GM23248 (cell line): ENCODE measurements at places on chromosomes 13 and 19. TPM values are rescaled to one million over a fixed set of nuclear protein-coding genes. Genes with fewer than 3 reads are reported as not detected.

The B9D2 gene
- 8.1 and 9.6 TPM in 2 replicates for total RNA-seq

GRCh38 chr19:524062-524674, 7.4 kb upstream of the CDC34 start:
- H3K36me3 ChIP-seq = no peaks in the 10 kb centered on the region
- H3K27me3 ChIP-seq = no peaks in the 10 kb centered on the region
- H3K27ac ChIP-seq = no peak overlapping the region
- H3K4me3 ChIP-seq = no peak overlapping the region
- peak; percentile 58 for DNase-seq
- H3K4me1 ChIP-seq = no peaks in the 10 kb centered on the region

- 0 out of 2 replicates have a peak, but pooled peaks cover 3% of the 10 kb centered on the region for H3K27me3 ChIP-seq
- no peak overlapping the region for H3K4me3 ChIP-seq
- H3K27ac ChIP-seq = no peak overlapping the region
- DNase-seq = peak; percentile 54
- peaks cover 5% of the 10 kb centered on the region; the same call in 1 of the 2 replicates for H3K4me1 ChIP-seq
These were observed 27.6 kb upstream of the GTF2F2 start for GRCh38 chr13:45092663-45093062.

GRCh38 chr13:111924678-111925075, 142.3 kb upstream of the SOX1 start:
- no peak overlapping the region for H3K4me3 ChIP-seq
- no peaks in the 10 kb centered on the region for H3K27me3 ChIP-seq
- no peaks in the 10 kb centered on the region for H3K4me1 ChIP-seq
- H3K36me3 ChIP-seq = no peaks in the 10 kb centered on the region

DNA sequence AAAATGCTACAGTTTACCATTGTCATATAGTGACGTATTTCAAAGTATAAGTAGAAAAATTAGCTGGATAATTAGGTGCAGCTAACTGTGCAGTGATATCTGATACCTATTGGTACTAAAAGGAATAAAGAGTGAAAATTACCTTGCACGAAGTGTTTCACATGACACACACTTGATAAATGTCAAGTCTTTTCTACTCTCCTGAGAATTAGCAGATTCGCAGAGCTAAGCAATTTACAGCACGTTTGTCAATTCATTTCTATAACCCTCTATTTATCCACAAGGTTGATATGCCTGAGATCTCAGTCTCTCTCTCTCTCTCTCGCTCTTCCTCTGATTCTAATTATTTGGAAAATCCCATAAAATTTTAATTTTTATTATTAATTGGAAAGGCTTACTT, 1109.0 kb downstream of the EFNB2 start:
- H3K36me3 ChIP-seq = no peaks in the 10 kb centered on the region
- no peaks in the 10 kb centered on the region for H3K4me1 ChIP-seq
- DNase-seq = no peak
- H3K27me3 ChIP-seq = no peaks in the 10 kb centered on the region

DNA sequence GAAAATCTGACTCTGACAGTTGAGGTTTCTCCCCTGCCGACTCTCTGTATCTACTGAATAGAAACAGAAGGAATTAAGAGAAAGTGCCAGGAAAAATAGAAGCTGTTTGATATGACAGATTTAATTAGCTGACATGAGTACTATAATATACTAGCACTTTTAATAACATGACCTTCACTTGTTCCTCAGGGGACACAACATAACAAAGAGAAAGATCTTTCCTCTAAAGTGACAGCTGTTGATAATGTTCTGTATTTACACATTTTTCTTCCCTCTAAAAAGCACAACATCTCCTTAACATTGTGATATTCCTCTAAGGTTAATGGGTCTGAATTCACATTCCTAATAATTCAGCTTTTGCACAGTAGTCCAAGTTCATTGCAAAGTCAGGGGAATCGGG, 1136.0 kb downstream of the PCDH17 start:
- H3K27ac ChIP-seq = no peak overlapping the region
- no peaks in the 10 kb centered on the region for H3K27me3 ChIP-seq
- no peak for DNase-seq

The DMRTC2 gene
- not detected in 2 replicates for total RNA-seq

The IZUMO4 gene
- 1.6 and 2.3 TPM in 2 replicates for total RNA-seq

The KLF12 gene
- total RNA-seq = 17.3 and 19.8 TPM in 2 replicates

- no peaks in the 10 kb centered on the region for H3K36me3 ChIP-seq
- no peaks in the 10 kb centered on the region for H3K4me1 ChIP-seq
- DNase-seq = no peak
- H3K4me3 ChIP-seq = no peak overlapping the region
These were observed 7.3 kb upstream of the SLC7A9 start for GRCh38 chr19:32876919-32877285.

The KIR3DL2 gene
- total RNA-seq = not detected in 2 replicates

DNA sequence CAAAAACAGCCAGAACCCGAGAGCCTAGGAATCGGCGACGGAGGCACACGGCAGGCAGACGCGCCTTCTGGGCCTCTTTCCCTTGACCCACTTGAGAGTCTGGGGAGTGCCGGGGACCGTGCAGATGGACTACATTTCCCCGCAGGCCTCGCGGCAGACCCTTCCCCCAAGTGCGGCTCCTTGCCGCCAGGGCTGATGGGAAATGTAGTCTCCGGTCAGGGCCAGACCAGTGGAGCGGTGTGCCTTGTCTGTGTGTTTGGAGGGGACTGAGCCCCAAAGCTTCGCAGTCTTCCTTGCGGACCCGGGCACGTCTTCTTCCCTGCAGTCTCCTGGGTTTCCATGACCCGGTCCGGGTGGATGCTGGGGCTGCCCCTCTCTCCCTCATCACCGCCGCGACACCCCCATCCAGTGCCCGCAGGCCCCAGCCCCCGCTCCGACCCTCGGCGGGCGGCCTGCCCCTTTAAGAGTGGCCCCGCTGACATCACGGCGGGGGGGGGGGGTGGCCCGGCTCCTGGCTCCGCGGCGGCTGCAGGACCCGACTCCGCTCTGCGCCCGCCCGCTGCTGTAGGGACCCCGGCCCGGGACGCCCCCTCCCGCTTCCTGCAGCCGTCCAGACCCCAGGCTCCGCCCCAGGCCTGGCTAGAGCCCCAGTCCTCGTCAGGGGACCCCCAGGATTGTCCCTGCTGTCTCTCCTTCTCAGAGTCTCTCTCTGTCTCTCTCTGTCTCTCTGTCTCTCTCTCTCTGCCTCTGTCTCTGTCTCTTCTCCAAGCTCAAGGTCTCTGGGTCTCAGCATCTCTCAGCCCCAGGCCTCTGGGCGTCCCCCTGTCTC, 758 bp upstream of the CACNG7 start:
- DNase-seq = peak; percentile 56
- peak overlapping the region; percentile 3; the same call in 1 of the 2 replicates for H3K4me3 ChIP-seq
- H3K27me3 ChIP-seq = peaks cover 61% of the 10 kb centered on the region
- peaks cover 7% of the 10 kb centered on the region; the same call in 1 of the 2 replicates for H3K4me1 ChIP-seq
- no peaks in the 10 kb centered on the region for H3K36me3 ChIP-seq

- no peaks in the 10 kb centered on the region for H3K36me3 ChIP-seq
- no peak overlapping the region for H3K27ac ChIP-seq
- DNase-seq = no peak
- no peak overlapping the region for H3K4me3 ChIP-seq
- no peaks in the 10 kb centered on the region for H3K4me1 ChIP-seq
These were observed 17.5 kb downstream of the DLEU7 start for GRCh38 chr13:50826035-50826434.

The CADM4 gene
- total RNA-seq = 1.0 and 1.7 TPM in 2 replicates

The ZNF773 gene
- total RNA-seq = 33.7 and 41.0 TPM in 2 replicates

DNA sequence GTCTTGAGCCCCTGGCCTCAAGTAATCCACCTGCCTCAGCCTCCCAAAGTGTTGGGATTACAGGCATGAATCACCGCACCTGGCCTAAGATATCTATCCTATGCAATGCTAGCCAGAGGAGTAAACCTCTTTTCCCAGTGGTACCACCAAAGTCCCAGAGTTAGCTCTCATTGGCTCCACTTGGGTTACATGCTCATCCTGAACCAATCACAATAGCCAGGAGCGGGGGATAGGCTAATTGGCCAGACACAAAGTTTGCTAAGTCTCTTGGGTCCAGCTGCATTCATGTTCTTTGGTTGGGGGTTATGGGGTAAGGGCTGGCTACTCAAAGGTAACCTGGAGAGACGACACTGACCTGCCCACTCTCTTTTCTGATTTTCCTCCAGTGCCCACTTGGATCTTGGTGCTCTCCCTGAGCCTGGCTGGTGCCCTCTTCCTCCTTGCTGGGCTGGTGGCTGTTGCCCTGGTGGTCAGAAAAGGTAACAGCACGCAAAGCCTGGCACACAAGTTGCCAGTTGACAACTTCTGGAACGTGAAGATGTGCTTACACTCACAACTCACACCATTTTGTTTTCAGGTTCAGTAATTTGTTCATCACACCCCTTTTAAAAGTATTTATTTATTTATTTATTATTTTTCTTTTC, 7.8 kb downstream of the C19orf38 start:
- DNase-seq = peak; percentile 37
- no peaks in the 10 kb centered on the region for H3K4me1 ChIP-seq
- H3K36me3 ChIP-seq = no peaks in the 10 kb centered on the region
- no peak overlapping the region for H3K27ac ChIP-seq

The ATP8B3 gene
- total RNA-seq = 0.32 and 2.5 TPM in 2 replicates

DNA sequence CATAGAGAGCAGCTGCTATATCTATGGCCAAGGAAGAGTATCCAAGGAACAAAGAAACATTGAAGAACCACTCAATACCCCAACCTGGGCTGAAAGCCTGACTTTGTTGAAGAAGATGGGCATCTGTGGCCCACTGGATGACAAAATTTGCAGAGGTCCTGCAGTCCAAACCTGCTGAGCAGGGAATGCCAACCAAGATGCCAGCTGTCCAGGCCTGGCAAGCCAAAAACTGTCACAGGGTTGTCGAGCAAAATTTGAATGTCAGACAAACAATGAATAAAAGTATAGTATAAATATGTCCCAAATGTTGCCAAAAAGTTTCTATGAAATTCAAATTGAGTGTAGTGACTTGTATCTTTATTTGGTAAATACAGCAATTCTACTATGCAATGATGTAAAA, 1040.2 kb downstream of the PCDH9 start:
- no peaks in the 10 kb centered on the region for H3K4me1 ChIP-seq
- no peak for DNase-seq
- no peaks in the 10 kb centered on the region for H3K36me3 ChIP-seq
- H3K27me3 ChIP-seq = no peaks in the 10 kb centered on the region
- no peak overlapping the region for H3K4me3 ChIP-seq

- no peaks in the 10 kb centered on the region for H3K4me1 ChIP-seq
- no peaks in the 10 kb centered on the region for H3K36me3 ChIP-seq
- no peaks in the 10 kb centered on the region for H3K27me3 ChIP-seq
- no peak overlapping the region for H3K27ac ChIP-seq
These were observed 42.1 kb downstream of the PTPRS start for GRCh38 chr19:5298471-5298901.

- no peak overlapping the region for H3K27ac ChIP-seq
- no peak overlapping the region for H3K4me3 ChIP-seq
- DNase-seq = no peak
- H3K36me3 ChIP-seq = no peaks in the 10 kb centered on the region
These were observed 749.4 kb downstream of the UQCRFS1 start for GRCh38 chr19:28463493-28464053.

DNA sequence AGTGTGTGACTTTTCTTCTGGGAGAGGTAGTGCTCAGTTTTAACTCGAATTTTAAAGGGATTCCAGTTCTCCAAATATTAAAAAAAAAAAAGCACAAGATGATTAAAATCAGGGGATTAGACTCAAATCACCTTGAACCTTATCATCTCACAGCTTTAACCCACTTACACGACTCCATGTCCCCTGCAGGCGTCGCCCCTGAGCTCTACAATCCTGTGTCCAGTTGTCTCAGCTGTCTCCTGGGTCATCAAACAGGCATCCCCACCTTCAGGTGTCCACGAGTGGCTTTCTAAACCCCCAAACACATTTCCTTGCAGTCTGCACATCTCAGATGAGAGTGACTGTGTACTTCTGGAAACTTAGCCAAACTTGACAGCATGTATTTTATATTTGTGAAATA, 14.1 kb downstream of the ZNF808 start:
- no peak overlapping the region for H3K4me3 ChIP-seq
- H3K4me1 ChIP-seq = no peaks in the 10 kb centered on the region
- no peak overlapping the region for H3K27ac ChIP-seq
- no peaks in the 10 kb centered on the region for H3K27me3 ChIP-seq
- no peak for DNase-seq
- peaks cover 18% of the 10 kb centered on the region; the same call in 1 of the 2 replicates for H3K36me3 ChIP-seq

GRCh38 chr19:55339105-55339888, at the start of gene KMT5C:
KMT5C (plus strand) TSS chr19:55339876; CDS start chr19:55341937, 2,061 bp downstream.
- DNase-seq = peak; percentile 100
- no peaks in the 10 kb centered on the region; the same call in 1 of the 2 replicates for H3K27me3 ChIP-seq
- peak within 1 kb of the TSS; percentile 95 for H3K27ac ChIP-seq
- peak within 1 kb of the TSS; percentile 77 for H3K4me3 ChIP-seq
- H3K36me3 ChIP-seq = no peaks in the 10 kb centered on the region

The YJEFN3 gene
- 0.25 TPM in 1 of 2 replicates, not detected in the other for total RNA-seq

- DNase-seq = peak; percentile 69
- peaks cover 10% of the 10 kb centered on the region for H3K4me1 ChIP-seq
- no peak overlapping the region for H3K27ac ChIP-seq
These were observed 27.3 kb upstream of the EDDM13 start for GRCh38 chr19:56245121-56245740.

The PROZ gene
- total RNA-seq = not detected in 2 replicates

DNA sequence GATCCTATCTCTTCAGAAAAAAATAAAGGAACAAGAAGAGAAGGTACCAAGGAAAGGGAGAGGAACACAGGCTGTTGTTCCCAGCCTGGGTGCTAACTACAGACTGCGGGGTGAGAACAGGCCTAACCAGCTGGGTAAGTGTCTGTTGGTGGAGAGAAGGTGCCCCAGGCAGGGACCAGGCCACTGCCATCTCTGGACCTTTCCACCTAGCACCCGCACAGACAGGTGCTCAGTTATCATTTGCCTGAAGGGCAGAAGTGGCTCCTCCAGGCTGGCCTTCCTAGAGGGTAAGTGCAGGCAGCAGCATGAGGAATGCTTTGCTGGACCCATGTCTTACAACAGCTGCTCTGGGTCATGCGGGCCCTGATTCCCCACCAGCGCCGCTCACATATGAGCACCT, 10.1 kb downstream of the DNMT1 start:
- H3K4me3 ChIP-seq = no peak overlapping the region
- no peak for DNase-seq
- H3K36me3 ChIP-seq = peaks cover 28% of the 10 kb centered on the region

DNA sequence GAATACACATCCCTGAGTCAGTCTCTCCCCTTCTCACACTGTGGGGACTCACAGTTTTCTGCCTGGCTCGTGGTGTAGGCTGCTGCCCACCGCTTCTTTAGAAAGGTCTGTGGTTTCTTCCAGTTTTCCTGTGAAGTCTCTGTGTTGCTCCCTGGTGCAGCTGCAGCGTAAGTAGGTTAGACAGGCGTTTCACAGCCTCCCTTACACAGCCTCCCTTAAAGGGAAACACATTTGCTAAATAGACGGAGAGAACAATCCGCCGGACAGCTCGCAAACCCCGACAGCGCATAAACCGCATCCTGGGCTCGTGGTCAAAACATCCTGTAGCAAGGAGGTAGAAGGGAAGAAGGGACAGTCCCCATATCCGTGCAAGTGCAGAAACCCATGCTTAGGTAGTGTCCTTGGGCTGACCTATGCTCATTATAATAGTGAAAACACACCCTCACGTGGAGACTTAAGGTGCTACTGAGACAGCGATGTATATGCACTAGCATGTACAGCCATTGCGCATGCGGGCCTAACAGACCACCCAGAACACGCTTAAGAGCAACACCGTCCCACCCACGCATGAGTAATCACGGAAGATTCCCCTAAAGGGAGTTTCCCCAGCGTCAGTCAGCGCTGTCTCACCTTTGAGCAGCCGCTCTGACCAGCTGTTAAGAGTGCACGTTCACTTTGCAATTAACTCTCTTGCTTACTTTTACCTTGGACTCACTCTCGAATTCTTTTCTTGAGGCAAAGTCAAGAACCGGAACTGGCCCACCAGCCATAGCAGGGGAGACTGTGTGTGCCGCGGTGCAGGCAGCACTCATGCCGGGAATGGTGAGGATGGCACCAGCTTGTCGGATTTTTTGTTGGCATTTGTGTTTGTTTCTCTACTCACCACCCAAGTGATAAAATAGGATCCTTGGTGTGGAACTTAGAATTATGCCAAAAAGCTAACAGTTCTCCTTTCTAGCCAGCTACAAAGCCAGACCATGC, 16.6 kb downstream of the SIGLEC8 start:
- H3K4me1 ChIP-seq = no peaks in the 10 kb centered on the region
- DNase-seq = no peak
- no peak overlapping the region for H3K4me3 ChIP-seq
- no peak overlapping the region for H3K27ac ChIP-seq
